Activated CD8-positive, alpha-beta T cell treated with anti-CD3 and anti-CD28 coated beads, Interleukin-2, amount 10 ng/mL, durations not matched to agents 7 days and 5 days (primary cell): ENCODE measurements at places on chromosomes 7 and 10.

- no peak for DNase-seq
Observed at GRCh38 chr10:3846736-3847135, 61.7 kb upstream of the KLF6 start.

- no peak for DNase-seq
Observed at GRCh38 chr7:153496257-153496656, 555.9 kb upstream of the DPP6 start.

DNA sequence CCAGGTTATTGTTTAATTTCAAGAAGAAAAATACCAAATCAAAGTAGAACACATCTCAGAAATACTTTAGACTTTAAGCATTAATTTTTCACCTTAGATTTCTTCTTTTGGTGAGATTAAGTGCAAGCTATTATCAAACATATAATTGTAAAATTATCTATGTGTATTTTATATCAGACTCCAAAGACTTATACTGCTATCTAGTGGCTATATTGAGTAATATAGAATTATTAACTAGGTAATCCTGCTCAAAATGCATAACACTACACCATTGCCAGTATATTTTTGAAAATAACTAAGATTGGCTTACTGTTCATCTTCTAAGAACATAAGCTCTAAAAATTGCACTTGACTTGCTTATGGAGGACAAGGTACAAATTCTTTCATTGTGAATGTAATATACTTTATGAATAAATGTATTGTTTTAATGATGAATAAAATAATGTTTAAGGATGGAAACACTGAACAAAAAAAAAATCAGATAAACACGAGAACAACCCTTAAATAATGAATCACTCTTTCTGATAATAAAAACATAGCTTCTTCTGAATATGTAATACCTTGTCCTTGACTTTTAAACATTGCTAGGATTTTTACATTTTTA is 86.7 kb upstream of the GNAI1 start:
- no peak for DNase-seq

GRCh38 chr10:34061841-34062240 is 727.4 kb upstream of the NRP1 start:
- no peak for DNase-seq
